Retina (tissue), 1 donor: ENCODE measurements at places on chromosomes 11 and 22.

GRCh38 chr11:70587075-70587389 lies 188.7 kb downstream of the CTTN start:
- DNase-seq = no peak

- DNase-seq = no peak
Measured at GRCh38 chr11:114162719-114163123, 103.2 kb downstream of the ZBTB16 start.

GRCh38 chr22:34946339-34946985 lies 119.5 kb upstream of the ISX start:
- DNase-seq = no peak

DNA sequence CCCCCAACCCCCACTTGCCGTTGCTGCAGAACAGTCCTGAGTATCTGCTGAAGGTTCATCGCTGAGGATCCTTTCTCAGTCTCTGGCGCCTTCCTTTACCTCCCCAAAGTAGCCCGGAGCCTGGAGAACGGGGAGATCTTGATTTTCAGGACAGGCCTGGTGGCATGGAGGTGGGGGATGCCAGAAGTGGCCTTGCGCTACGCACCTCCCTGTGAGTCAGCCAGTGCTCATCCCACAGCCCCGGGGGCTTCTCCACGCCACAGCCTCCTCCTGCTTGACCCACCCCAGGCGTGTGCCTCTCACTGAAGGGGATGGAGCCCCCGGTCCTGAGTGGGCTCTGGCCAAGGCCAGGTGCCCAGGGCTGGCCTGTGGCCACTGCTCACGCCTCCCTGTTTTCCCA lies 339.6 kb downstream of the TBC1D22A start:
- DNase-seq = no peak

GRCh38 chr11:4454021-4454420 lies 4.9 kb downstream of the OR52K2 start:
- no peak for DNase-seq

- DNase-seq = no peak
Measured at GRCh38 chr22:19117111-19117512, 5.1 kb downstream of the DGCR2 start.

DNA sequence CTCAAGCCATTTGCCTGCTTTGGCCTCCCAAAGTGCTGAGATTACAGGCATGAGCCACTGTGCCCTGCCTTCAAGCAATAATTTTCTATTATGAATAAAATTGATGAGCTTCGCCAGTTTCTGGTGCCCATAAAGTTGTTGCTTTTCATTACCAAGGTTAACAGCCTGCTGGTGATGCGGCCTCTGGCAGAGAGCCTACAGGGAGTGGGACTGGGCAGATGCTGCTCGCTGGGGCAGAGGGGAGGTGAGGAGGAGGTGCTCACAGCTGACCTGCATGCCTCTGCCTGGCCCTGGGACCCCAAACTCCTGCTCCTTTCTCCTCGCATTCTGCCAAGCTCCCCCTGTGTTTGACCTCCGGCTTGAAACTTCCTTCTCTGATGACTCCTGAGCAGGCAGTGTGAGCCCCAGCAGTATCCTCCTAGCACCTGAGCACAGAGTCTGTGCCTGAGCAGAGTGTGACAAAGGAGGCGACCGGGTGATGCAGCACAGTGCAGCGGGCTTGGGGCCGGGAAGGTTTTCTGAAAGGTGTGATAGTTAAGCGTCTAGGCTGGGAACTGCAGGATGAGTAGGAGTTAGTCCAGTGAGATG lies 56.1 kb upstream of the B3GAT1 start:
- DNase-seq = no peak

GRCh38 chr22:24434471-24435322 lies 7.3 kb downstream of the ADORA2A start:
- no peak for DNase-seq

DNA sequence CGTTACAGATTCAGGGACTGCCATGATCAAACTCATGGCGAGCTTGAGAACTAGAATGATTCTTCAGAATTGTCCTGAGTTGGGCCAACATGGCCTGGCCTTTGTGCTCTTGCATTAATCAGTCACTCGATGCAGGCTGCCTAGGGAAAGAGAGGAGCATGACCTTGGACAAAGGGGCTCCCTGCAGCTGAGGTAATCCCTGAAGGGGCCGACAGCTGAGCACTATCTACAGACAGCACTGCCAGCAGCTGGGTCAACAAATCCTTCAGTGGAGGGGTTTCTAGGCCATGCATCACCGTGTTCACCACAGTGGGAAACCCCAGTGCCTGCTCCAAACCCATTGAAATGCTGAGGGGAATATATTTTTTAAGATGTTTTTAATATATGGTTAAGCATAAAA lies 159.5 kb upstream of the POU2AF2 start:
- DNase-seq = no peak

DNA sequence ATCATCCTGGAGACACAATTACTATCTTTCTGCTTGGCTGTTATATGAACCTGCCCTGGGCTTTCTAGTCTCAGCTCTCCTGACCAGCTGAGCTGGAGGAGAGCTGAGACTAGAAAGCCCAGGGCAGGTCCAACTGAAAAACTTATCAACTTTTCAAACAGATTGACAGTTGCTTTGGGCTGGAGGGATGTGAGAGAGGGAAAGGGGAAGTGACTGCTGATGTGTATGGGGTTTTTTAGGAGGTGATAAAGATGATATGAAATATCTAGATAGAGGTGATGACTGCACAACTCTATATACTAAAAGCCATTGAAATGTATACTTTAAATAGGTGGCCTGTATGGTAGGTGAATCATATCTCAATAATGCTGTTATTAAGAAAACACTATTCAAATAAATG lies 60.2 kb upstream of the CHRM4 start:
- no peak for DNase-seq

DNA sequence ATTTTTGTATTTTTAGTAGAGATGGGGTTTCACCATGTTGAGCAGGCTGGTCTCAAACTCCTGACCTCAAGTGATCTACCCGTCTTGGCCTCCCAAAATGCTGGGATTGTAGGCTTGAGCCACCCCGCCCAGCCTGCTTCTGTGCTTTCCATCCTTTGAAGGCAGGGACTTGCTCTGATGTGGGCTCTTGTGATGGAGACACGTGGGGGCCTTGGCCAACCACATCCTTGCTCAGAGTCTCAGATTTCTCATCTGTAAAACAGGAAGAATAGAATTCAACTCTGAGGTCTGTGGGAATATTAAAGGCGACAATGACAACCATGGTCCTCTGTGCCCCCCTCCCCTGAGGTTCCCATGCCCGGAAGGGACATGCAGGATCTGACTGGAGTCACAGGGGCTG lies 3.8 kb upstream of the GGA1 start:
- no peak for DNase-seq
